Fibroblast of skin of scalp (primary cell): ENCODE measurements at places on chromosomes 3 and 15.

GRCh38 chr3:117786349-117786748 is 1076.8 kb downstream of the TUSC7 start:
- peak; percentile 54 for DNase-seq

GRCh38 chr3:72629191-72629631 is 219.0 kb downstream of the SHQ1 start:
- no peak for DNase-seq

- DNase-seq = no peak
Observed at GRCh38 chr3:138942861-138943623, 3.9 kb downstream of the FOXL2 start.

- DNase-seq = no peak
Observed at GRCh38 chr15:80785811-80786354, 6.7 kb downstream of the CEMIP start.

DNA sequence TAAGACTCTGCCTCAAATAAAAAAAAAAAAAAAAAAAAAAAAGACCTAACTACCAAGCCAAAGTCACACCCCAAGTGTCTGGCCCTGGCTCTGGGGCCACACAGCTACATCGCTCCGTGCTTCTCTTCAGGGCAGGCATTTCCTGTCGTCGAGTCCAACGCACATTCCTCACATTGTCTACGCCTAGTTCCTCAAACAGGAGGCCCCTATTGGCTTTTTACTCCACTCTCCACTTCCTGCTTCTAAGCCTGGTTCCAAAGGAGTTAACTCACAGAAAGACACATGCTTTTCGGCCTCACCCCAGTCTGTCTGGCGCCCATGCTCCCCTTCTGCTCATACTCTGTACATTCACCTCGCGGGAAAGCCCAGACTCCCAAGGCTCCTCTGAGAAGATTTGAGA is 28.8 kb downstream of the KNG1 start:
- DNase-seq = peak; percentile 90

GRCh38 chr3:161314836-161315395 is 56.4 kb downstream of the SPTSSB start:
- DNase-seq = no peak

DNA sequence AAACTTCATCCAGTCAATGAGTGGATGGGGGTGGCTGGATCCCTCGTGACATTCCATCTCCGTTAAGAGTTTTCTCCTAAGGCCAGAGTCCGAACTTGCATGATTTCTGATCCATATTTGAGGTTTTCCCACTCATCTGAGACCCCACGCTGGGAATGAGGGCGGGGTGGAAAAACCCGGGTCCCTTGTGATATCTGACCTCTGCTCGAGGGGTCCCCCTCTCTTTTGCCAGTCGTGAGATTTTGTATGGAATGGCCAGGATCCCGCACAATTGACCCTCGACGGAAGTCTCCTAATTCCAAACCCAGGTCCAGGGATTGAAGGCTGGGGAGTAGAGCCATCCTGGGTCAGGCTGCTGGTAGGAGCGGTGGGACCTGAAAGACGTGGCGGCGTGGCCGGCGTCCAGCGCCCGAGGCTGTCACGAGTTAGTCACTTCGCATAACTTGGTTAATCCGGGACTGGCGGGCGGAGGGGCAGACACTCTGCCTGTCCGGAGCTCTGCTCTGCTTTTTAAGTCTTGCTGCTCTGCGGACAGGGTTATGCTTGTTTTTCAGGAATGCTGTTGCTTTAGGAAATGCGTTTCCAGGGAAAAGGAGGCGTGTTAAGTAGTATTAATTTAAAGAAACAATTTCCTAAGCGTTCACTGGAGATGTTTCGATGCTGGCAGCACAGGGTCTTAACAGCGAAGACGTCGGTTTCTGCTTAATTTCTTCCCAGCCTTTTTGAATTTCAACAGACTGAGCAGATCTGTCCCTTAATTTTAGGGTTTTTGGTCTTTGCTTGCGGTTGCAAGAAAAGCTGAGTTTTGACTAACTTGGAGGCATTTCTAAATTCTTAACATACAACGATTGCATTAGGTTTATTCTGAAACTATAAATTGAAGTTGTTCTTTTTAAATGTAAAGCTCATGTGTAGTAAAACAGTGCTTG is 69.7 kb upstream of the LRRFIP2 start:
- peak; percentile 75 for DNase-seq

- peak; percentile 68 for DNase-seq
Observed at GRCh38 chr3:25021816-25022215, 406.2 kb upstream of the RARB start.

- DNase-seq = no peak
Observed at GRCh38 chr3:10465161-10465560, 40.2 kb downstream of the ATP2B2 start.

DNA sequence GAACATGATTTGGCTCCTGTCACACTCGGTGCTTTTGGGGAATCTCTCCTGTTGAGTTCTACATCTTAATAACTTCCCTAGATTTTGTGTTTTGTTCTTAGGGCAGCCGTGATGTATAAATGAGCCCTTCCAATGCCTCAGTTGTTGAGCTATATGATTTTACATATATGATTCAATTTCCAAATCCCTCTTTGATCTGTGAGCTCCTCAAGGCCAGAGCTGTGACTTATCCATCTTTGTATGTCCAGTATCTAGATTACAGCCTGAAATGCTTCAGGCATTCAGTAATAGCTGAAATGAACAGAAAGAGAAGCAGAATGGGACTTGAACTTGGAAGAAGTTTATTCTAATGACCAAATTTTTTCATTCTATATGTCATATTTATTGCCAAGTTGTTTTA is 26.6 kb downstream of the CGGBP1 start:
- DNase-seq = no peak
